NCI-H187 (cell line): ENCODE measurements at places on chromosomes 3 and 15.

GRCh38 chr3:24601066-24601939, 106.7 kb upstream of the THRB start:
- DNase-seq: no peak

- no peak for DNase-seq
Observed at GRCh38 chr3:133271539-133271938, 128.3 kb upstream of the BFSP2 start.

- DNase-seq: no peak
Observed at GRCh38 chr3:4986782-4987537, 7.7 kb downstream of the BHLHE40 start.

- no peak for DNase-seq
Observed at GRCh38 chr3:135558150-135558783, 407.3 kb upstream of the PPP2R3A start.

DNA sequence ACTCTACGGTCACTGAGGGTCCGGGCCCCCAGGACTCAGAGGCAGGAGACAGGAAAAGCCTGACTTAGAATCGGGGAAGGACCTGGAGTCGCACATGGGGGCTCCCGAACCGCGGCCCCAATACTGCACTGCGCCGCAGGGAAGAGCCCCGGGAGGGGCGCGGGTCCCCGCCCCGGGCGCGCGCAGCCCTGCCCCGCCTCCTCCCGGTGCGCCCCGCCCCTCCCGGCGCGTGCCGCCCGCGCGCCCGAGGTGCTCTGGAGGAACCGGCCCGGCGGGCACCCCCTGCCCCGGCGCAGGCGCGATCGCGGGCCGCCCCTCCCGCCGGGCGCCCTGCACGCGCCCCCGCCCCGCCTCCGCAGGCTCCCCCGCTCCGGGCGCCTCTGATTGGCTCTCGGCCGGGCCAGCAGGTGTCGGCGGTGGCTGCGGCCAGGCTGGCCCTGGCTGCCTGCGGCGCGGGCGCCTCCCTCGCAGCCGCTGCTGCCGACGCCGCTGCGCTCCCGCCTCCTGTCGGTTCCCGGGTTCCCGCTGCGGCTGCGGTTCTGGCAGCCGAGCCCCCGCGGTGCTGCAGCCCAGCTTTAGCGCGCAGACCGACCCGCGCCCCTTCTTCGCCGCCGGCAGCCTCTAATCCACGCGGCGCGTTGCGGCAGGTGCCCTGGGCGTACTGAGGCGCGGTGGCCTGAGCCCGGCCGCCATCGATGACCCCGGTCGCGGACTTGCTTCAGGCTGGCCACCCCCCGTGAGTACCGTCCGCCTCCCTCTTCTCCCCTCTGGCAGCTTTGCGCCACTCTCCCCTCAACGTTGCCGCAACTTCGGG, at the start of gene MYRIP:
Gene MYRIP, plus strand, starts transcription at position 429 of the 814 bp plus-strand sequence. CDS start 91,208 bp downstream, outside the sequence.
- peak; percentile 23 for DNase-seq
